ENCODE measurements at places on chromosomes 5 and 9.

GRCh38 chr9:4356306-4356705 is 56.4 kb upstream of the GLIS3 start:
- no peak for DNase-seq

GRCh38 chr9:112233769-112234168 is 58.7 kb upstream of the SUSD1 start:
- no peak for DNase-seq

DNA sequence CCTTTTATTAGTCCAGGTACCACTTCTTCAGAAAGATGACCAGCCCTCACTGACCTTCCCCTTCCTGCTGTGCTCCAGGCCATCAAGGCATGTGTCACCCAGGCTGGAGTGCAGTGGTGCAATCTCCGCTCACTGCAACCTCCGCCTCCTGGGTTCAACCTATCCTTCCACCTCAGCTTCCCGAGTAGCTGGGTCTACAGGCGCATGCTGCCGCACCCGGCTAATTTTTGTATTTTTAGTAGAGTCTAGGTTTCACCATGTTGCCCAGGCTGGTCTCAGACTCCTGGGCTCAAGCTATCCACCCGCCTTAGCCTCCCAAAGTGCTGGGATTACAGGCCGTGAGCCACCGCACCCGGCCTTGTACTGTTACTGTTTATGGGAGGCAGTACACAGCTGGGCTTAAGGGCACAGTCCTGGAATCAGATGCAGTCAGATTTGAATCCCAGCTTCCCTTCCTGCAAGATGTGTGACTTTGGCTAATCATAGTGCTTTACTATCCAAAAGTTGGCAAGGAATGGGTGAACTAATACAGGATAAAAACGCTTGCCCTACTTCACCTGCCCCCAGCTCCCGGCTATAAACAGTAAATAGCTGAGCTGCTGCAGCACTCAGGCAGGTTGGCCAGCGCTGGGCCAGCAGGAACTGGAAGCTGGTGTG is 483 bp upstream of the EIF4EBP3 start:
- no peak for DNase-seq

DNA sequence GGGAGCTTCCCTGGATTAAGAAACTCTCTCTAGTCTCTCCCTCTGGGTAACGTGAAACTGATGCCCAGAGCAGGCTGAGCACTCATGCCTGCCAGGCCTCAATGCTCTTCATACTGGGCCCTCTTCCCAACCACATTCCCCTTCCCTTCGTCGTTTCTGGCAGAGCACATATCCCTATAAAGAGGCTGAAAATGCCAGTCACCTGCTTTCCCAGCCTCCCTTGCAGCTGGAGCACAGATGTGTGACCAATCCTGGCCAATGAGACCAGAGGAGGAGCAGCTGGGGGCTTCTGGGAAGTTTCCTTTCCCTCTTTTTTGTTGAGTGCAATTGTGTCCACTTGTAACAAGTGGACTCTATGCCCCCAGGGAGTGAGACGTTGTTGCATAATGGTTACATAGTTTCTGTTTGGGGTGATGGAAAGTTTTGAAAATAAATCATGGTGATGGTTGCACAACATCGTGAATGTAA is 30.2 kb upstream of the SMIM23 start:
- no peak for DNase-seq

- DNase-seq = no peak
Measured at GRCh38 chr9:137660144-137660543, 41.3 kb downstream of the EHMT1 start.

DNA sequence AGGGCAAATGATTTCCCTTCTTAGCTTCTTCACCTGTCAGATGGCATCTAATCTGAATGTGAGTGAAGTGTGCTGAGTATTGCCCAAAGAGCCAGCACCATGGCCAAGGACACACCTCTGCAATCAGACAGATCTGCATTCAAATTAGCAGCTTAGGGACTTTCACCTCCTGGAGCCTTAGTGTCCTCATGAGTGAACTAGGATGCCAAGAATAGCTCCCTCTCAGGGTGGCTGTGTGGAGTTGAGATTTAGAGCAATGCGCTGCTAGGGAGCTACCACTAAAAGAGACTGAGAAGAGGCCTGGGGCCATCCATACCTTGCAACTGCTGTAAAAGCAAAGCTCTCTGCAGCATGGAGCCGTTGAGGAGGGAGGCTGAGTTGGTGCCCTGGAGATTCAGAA is 1.4 kb downstream of the CIZ1 start:
- no peak for DNase-seq

DNA sequence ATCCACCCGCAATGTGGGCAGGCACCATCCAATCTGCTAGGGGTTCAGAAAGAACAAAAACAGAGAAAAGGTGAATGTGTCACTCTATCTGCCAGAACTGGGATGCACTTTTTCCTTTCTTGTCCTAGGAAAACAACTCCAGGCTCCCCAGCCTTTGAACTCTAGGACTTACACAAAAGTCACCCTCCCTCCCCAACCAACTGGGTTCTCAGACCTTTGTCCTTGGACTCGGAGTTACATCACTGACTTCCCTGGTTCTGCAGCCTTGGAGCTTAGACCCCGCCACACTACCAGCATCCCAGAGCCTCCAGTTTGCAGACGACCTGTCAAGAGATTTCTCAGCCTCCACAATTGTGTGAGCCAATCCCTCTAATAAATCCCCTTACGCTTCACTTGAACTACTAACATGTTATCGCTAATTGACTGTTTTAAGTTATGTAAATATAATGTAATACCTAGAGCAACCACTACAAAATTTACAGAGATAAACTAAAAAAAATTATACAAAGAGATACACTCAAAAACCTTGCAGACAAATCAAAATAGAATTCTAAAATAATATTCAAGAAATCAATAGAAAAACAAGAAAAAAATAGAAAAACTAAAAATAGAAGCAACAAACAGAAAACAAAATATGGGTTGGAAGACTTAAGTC is 5.3 kb upstream of the UBLCP1 start:
- DNase-seq = peak; percentile 5
